Fibroblast of lung (primary cell): ENCODE measurements at places on chromosomes 7 and 10. TPM values are rescaled to one million over a fixed set of nuclear protein-coding genes. Genes with fewer than 3 reads are reported as not detected.

XPNPEP1 gene
- total RNA-seq: 86.5 and 93.5 TPM in 2 replicates

- peak; percentile 93 for DNase-seq
These were observed 108.4 kb upstream of the FAM3C start for GRCh38 chr7:121504482-121504881.

DNA sequence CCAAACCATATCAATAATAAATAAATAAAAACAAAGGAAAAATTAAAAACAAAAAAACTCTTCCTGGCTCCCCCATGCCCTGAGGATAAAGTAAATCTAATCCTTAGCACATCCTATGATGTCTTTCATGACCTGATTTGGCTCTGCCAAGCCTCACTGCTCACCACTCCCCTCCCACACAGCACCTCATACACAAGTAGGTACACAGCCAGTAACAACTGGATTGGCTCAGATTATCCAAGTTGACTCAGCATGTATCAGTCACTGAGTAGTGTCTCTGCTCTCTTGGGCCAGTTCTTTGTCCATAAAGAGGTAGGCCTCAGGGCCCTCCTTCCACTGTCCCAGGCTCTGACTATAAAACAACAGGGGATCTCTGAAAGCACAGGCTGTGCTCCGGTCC is 99.6 kb downstream of the STRA8 start:
- DNase-seq: no peak

NME8 gene
- not detected in 2 replicates for total RNA-seq

GRCh38 chr10:130128922-130129321 is 7.3 kb upstream of the GLRX3 start:
- DNase-seq: no peak

DNA sequence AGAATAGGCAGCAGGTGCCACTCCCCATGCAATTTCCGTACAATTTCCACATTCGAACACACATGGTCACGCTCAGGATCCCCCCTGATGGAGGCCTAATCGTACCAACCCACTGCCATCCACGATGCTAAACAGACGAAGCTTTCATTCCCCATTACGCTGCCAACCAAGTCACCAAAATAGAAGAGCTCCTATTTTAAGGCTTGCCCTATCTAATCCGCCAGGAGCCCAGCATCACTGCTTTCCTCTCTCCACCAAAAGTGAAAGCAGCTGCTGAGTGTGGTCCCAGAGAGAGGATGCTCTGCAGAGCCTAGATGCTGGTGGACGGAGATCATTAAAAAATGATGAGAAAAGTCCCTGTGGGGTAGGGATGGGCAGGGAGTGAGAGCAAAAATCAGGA is 43.3 kb downstream of the HSPA12A start:
- DNase-seq: no peak

DNA sequence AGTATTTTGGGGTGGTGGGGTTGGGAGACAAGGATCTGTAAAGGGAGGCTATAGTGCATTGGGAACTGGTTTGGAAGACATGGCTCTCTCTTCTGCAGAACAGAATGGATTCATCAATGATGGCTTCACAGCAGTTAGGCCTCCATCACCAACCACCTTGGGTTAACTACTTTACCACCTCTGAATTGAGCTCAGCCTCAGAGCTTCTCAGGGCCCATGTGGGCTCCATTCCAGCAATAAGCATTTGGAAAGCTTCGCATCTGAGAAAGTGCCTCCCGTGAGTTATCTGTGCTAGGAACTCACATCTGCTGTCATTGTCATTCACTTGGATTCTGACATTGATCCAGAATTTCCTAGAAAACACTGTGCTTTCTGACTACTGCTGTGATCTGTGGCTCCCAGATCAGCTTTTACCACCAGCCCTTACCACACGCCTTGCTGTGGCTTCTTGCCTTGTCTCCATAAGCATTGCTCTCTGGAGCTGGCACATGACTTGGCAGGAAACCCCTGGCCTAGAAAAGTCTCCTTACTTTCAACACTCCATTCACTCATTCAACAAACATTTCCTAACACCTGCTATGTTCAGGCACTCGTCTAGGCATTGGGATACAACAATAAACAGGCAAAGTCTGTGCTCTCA is 70.7 kb upstream of the ADO start:
- no peak for DNase-seq

ANKRD30A gene
- total RNA-seq: not detected in 2 replicates

GRCh38 chr10:1627945-1628344 is 109.4 kb downstream of the ADARB2 start:
- DNase-seq: no peak

CCDC186 gene
- total RNA-seq: 15.2 and 15.7 TPM in 2 replicates

GRCh38 chr7:80047856-80048459 is 86.7 kb upstream of the GNAI1 start:
- DNase-seq: no peak
